Foreskin fibroblast (primary cell): ENCODE measurements at places on chromosomes 6 and 20.
A peak's percentile ranks its signal among the peaks of the same experiment; 100 is the strongest.

DNA sequence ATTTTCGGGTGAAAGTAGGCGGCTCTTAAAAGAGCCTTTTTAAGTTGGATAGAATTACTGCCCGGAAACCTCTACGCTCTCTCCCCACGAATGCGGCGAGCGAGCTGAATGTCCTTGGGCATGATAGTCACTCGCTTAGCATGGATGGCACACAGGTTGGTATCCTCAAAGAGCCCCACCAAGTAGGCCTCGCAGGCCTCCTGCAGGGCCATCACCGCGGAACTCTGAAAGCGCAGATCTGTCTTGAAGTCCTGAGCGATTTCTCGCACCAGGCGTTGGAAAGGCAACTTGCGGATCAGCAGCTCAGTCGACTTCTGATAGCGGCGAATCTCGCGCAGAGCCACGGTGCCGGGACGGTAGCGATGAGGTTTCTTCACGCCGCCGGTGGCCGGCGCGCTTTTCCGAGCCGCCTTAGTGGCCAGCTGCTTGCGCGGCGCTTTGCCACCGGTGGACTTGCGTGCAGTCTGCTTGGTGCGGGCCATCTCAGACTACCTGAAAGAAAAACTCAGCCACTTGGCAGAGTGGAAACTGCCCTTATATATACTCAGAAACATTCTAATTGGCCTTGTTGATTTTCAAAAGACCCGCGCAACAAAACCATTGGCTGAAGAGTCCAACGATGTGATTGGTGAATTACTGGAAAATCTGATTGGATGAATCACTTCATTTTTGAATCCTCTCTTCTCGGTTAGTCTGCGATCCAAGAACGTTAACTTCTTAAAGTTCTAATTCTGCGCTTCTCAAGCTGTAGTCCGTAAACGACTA is 93.9 kb upstream of the BTN3A2 start:
- DNase-seq: peak; percentile 89

GRCh38 chr6:62298745-62299392 is 12.8 kb upstream of the KHDRBS2 start:
- no peak for DNase-seq

DNA sequence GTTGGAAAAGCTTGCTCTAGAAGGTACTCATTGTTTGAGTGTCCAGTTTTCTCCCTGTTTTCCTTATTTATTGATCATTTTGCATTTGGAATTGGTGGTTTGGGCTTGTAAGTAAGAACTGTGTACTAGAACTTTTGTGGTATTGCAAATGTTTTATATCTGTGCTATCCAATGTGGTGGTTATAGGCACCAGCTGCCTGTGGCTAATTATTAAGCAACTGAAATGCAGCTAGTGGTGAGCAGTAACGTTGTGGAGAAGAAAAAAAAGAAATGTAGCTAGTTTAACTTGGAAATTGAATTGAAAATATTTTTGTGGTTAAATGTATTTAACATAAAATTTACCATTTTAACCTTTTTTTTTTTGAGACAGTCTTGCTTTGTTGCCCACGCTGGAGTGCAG is 50.7 kb upstream of the MAPK13 start:
- no peak for DNase-seq

GRCh38 chr6:28867086-28867409 is 56.7 kb downstream of the TRIM27 start:
- peak; percentile 7 for DNase-seq

DNA sequence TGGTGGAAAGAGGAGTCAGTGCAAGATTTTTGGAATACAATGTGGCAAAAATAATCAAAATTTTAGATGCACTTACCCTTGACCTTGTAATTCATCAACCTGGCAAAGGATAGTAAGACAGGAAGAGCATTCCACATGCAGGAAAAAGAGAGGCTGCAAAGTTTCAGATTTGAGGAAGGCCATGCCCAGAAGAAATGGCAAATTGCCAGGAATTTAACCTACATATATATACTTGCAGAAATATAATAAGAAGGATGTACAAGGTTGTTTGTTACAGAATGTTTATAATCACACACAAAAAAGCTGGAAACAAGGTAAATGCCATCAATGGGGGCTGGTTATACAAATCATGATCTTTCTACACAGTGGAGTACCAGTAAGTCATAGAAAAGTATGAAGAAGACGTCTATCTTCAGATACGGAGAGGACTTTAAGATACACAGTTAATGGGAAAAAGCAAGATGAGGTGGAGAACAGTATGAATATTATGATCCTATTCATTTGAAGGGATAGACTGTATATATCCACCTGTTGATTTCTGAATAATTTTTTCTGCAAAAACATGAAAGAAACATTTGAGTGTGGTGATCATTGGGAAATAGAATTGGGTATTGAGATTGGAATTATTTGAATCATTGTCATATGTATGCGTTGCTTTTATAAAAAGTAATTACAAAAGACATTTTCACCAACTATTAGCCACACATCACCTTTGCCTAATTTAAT is 253.8 kb downstream of the TBC1D7 start:
- DNase-seq: no peak

GRCh38 chr6:149031859-149032598 is 285.2 kb downstream of the UST start:
- DNase-seq: no peak

DNA sequence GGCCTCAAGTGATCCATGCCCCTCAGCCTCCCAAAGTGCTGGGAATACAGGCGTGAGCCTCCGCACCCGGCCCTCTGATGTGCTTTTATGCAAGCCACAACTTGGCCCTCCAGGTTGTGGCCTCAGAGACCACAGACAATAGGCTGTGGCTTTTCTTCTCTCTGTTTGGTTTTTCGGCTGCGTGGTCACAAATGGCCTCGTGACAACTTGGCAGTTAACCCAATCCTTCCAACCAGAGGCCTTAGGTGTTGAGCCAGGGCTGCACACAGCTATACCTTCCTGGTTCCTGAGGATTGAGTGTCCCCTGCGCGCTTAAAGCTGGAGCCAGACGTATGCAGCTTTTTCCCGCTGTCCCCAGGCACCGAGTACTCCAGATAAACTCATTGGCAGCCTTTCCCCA is 6.3 kb upstream of the TGM3 start:
- DNase-seq: no peak

GRCh38 chr20:23332467-23332866 is 18.1 kb upstream of the NXT1 start:
- DNase-seq: no peak

GRCh38 chr6:144809120-144809519 is 524.0 kb downstream of the UTRN start:
- DNase-seq: peak; percentile 70

GRCh38 chr6:139612135-139612465 is 237.7 kb upstream of the CITED2 start:
- DNase-seq: no peak

DNA sequence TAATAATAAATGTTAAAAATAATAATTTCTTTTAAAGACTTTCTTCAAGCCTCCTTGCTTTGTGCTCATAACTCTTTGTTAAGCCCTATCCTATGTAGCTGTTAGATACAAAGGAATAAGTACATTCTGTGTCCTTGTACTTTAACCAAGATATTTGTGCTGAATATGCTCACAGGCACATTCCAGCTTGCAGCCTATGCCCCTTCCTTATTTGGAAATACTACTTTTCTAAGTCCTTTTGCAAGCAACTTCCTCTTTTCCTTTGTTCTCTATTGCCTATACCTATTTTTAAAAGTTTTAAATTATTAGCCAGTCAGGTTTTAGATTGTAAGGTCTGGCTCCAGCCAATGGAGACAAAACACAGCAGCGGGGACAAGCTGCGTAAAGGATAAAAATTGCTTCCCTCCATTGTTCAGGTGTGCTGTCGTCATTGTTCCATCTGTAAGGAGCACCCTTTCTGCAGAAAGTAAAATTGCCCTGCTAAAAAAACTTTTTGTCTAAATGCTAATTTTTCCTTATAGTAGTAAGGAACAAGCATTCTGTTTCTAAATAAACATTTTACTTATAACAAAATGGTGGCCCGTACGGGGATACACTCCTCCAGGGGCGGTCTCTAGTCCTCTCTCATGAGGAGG is 80.2 kb downstream of the SYTL3 start:
- DNase-seq: no peak
